ENCODE measurements at places on chromosomes 12 and 14. TPM values are rescaled to one million over a fixed set of nuclear protein-coding genes. Genes with fewer than 3 reads are reported as not detected.

SMCO3 gene
- total RNA-seq, result not detected

STAC3 gene
- 3.4 TPM for total RNA-seq

CCNT1 gene
- 42.0 TPM for total RNA-seq

KCNJ8 gene
- 1.9 TPM for total RNA-seq

PPP1R1A gene
- 13.1 TPM for total RNA-seq

FAIM2 gene
- 0.18 TPM for total RNA-seq

DNA sequence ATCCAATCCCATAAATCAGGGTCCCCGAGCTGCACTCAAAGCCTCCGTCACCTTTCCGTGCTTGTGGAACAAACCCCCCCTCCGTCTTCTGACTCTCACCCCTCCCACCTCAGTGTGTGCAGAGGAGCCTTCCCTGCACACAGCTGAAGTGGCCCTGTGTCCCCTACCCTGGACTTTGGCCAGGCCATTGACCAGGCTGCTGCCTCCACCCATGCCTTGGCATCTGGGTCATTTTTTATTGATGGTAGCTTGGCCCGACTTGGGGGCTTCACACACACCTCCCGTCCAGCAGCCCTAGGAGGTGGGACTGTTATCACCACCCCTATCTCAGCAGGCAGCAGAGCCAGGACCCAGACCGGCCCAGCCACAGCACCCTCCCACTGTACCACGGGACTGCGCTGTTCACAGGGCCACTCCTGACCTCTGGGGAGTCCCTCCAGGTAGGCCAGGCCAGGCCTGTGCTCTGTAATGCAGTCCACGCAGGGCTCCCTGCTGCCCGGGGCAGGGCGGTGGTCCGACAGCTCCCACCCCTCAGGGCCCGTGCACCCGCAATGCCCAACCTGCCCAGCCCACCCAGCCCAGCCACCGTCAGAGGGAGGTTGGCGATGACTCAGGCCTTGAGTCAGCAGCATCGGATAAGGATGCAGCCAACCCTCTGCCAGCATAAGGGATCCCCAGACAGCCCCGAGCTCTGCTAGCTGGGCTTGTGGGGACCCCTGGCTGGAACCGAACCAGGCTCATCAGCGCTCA is 9.2 kb upstream of the INF2 start:
- no peak for DNase-seq

DNA sequence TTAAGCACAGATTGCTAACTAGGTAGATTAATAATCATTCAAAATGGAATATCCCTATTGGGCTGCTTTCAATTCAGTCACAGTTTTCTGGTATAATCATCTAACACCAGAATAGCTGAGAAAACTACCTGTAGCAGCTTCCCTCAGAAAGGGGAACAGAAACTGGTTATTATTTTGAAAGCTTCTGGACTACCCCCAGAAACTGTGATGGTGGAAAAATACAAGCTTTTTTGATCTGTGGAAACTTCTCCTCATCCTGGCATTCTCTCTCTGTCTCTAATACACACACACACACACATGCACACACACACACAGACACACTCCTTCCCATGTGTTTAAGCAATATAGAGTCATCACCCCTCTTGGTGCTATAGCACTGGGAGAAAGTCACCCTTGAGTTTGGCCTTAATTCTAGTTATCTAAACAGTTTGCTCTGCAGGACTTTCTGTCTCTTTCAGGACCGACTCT is 251.5 kb upstream of the LMO3 start:
- DNase-seq, result no peak

- peak; percentile 80 for DNase-seq
Observed at GRCh38 chr12:54394281-54394719, 9.8 kb upstream of the ZNF385A start.

GRCh38 chr14:51474854-51475253 is 176.9 kb upstream of the FRMD6 start:
- no peak for DNase-seq

DNA sequence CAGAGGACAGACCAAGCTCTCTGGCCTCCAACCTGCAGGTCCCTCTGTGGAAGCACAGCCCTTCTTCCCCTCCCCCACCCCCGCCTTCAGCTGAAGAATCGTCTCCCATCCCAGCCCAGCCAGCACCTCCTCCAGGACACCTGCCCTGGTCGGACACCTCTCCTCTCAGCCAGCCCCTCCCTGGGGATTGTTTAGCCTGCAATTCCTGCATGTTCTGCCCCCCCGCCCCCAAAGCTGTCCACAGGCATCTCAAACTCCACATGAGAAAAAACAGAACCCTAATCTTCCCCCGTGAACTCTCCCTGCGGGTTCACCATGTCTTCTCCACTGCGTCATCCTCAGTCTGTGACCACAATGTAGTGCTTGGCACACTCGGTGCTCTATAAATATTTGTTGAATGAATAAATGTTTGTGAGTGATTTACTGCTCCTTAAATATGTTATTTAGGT is 24.1 kb downstream of the PRIMA1 start:
- no peak for DNase-seq

GRCh38 chr12:84159260-84159659 is 753.3 kb downstream of the SLC6A15 start:
- no peak for DNase-seq

DNA sequence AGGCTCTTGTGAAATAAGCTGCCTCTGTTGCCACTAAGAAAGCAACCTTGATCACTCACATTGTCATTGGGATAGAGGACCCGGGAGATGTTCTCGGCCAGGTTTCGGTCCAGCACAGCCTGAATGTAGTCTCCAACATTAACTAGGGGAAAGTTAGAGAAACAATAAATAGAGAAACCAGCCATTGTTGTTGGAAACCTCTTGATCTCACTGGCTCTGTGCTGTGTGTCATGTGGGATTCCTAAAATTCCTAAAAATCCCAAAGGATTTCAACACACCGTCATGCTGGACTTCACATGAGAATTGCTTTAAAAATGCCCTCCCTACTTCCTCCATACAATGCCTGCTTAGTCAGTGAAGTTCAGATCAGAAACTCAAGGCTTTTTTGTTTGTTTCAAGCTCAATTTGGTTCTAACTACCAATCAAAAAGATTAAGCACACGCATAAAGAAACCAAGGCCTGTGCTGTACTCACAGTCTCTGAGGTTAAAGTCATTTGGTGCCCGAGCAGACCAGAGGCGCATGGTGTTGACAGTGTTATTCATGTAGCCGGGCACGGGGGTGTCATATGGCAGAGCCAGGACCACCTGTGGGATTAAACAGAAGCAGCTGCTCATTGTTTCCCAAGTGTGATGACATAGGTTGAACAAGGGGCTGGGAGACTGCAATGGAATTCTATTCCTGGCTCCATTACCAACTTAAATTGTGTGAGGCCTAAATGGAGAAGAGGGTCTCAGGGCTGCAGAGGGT is 23.6 kb downstream of the PYGL start:
- no peak for DNase-seq

GRCh38 chr12:50799908-50800307 is 36.0 kb downstream of the ATF1 start:
- DNase-seq, result no peak

DNA sequence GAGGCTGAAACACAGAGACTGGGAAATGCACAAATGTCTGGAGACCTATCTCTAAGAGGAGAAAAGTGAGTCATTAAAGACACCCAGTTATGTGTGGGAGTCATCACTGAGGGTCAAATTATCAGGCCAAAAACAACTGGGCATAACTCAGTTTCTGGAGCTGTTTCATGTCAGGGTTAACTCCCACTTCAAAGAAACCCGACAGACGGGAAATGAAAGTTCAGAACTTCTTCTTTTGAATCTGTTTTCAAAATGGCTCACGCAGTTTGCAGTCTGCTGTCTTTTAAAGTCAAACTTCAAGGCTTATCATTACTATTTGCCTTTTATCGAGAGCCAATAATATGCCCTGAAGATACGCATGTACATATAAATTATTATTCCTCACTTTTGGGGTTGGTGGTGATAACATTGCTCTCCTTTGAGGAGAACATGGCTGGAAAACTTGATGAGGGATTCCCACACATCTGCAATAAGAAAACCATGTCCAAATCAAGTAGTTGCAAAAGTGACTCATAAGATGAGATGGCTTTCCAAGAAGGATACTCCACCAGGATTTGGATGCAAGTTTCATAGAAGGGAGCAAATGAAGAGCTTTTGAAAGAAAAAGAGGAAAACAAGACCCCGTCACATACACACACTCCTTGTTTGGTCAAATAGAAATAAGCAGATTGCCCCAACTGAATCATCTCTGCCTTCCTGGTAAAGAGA is 341.4 kb downstream of the ADAMTS20 start:
- DNase-seq, result no peak

All from WTC11 (cell line).